ENCODE measurements at places on chromosomes 2 and 18. TPM values are rescaled to one million over a fixed set of nuclear protein-coding genes. Genes with fewer than 3 reads are reported as not detected.

DNA sequence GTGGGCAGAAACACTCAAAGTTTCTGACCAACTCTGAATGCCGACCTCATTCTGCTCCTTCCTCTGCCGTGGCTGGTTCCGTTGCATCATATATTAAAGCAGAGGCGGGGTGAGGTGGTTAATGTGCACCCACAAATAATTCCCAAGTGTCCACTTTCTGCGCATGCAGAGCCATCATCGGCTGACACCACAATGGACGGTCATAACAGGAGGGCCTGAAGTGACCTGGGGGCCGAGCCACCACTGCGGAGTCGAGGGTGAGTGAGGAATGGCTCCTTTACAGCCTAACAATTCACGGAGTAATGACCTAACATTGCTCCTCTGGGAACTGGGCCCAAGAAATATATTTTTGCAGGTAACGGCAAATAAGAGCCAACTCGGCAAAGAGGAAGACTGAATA, 32.9 kb upstream of the GLI2 start:
- no peak for DNase-seq

- DNase-seq: peak; percentile 91
These were observed at the start of gene SMARCAL1 for GRCh38 chr2:216412022-216412999. Gene SMARCAL1 (plus strand): TSS chr2:216412484. CDS start chr2:216414705, 2,221 bp downstream.

- DNase-seq: no peak
These were observed 97.1 kb downstream of the MAPK4 start for GRCh38 chr18:50656841-50657470.

Gene NGEF
- total RNA-seq: 6.1 TPM

Gene PRSS56
- not detected for total RNA-seq

DNA sequence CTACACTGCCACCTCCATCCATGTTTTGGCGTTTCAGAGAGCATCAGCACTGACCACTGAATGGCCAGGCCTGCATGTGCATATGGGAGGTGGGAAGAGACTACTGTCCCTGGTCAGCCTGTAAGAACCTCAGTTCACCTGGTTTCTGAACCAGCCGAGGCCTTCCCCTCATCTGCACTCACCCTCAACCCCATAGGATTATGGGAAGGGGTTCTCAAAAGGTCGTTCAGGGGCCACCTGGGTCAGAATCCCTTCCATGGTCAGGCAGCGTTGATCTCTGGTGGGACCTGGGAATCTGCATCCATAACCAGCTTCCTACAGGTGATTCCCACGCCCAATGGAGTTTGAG, 36.7 kb downstream of the TET3 start:
- no peak for DNase-seq

Gene FAM228A
- total RNA-seq: not detected

DNA sequence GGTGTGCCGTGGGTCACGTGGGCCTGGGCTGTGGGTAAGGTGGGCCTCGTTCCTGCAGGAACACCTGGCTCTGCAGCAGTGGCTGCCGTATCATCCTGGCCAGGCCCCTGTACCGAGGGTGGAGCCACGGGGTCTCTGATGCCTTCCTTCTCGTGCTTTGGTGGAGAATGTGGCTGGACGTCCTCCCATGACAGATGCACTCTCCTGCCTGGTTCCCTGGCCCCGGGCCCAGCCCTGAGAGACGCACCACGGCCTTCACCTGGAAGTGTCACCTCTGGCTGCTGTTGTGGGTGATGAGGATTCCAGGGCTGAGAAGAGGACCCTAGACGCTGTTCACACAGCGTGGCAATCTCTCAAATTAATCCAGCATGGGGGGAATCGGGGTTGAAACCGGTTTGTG, 49.5 kb downstream of the NFATC1 start:
- no peak for DNase-seq

Gene REG1B
- not detected for total RNA-seq

DNA sequence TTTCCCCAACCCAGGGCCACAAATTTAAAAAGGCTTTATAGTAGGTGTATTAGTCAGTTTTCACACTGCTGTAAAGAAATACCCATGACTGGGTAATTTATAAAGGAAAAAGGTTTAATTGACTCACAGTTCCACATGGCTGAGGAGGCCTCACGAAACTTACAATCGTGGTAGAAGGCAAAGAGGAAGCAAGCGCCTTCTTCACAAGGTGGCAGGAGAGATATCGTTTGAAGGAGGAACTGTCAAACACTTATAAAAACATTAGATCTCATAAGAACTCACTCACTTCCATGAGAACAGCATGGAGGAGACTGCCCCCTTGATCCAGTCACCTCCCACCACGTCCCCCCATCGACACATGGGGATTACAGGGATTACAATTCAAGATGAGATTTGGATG, 70.4 kb downstream of the FECH start:
- no peak for DNase-seq

- DNase-seq: no peak
These were observed 216.4 kb upstream of the OSR1 start for GRCh38 chr2:19574778-19575260.

DNA sequence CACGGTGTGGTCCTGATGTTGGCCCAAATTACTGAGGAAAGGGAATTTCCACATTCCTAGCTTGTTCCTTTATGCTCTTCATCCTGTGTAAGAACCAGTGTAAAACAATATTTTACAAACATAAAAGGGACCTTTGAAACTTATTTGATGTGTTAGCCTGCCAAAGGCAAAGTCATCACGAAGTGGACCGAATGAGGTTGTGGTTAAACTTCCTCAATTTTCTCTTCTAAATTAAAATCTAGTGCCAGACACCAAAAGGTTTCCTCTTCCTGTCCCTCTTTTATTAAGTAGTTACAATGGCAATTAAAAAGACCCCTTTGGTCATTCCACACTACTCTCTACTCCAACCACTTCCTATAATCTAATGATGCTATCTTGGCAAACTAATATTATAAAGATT, 279.8 kb downstream of the AFF3 start:
- no peak for DNase-seq

GRCh38 chr2:102032368-102033030, 40.7 kb downstream of the IL1R2 start:
- DNase-seq: no peak

Gene CABYR
- total RNA-seq: 0.90 TPM

- no peak for DNase-seq
These were observed 409.8 kb downstream of the PLCL1 start for GRCh38 chr2:198214114-198214596.

GRCh38 chr2:41329040-41329439, 718.8 kb upstream of the PKDCC start:
- DNase-seq: no peak

GRCh38 chr2:54099829-54100585, 15.4 kb upstream of the ACYP2 start:
- no peak for DNase-seq

Gene ACMSD
- not detected for total RNA-seq

GRCh38 chr2:45706033-45706432, 54.6 kb downstream of the PRKCE start:
- DNase-seq: no peak

Gene RAB17
- 2.4 TPM for total RNA-seq

- DNase-seq: no peak
These were observed 126.8 kb downstream of the GLI2 start for GRCh38 chr2:120862201-120863060.

GRCh38 chr2:38788306-38788705, 10.3 kb downstream of the GEMIN6 start:
- no peak for DNase-seq

Gene DCC
- total RNA-seq: not detected

Gene LIMS3
- not detected for total RNA-seq

GRCh38 chr2:8885449-8886201, 48.2 kb upstream of the KIDINS220 start:
- DNase-seq: peak; percentile 29

GRCh38 chr2:110837446-110838409, 105.4 kb downstream of the ACOXL start:
- no peak for DNase-seq

Gene SCG2
- 0.13 TPM for total RNA-seq

DNA sequence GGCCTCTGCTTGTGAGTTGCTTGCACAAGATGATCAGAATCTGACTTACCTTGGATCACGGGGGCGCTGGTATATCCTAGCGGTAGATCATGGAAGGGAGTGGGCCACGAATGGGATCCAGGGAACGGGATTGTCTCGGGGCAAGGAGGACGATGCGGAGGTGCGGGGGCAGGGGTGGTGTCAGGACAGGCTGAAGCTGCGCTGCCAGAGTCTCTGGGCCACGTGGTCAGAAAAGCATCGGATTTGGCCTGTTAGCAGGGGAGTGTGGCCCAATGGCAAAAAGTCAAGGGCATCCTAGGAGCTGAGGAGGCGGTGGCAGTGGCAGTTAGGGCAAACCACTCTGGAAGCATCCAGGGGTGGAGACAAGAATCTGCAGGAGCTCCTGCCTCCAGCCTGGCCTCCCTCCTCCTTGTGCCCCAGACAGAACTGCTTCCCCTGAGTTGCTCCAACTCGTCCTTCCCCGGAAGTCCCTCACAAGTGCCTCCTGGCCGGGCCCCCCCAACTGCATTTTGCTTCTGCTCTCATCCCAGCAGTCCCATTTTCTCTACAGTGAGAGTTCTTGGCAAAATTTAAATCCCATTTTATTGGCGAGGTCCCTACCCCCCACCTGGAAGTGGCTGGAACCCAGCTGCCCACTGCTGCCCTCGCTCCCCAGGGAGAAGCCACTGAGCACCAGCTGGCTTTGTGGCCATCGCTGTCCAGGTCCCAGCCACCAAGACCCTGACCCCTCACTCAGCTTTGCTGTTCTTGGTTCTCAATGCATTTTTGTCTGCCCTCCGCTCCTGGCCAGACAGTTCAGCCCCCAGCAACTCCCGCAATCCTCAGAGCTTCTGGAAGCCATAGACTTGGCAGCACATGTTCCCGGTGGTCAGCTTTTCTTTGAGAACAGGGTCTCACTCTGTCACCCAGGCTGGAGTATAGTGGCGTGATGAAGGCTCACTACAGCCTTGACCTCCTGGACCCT, 5.6 kb upstream of the CCDC74B start:
- no peak for DNase-seq

- no peak for DNase-seq
These were observed 34.2 kb downstream of the MRPS9 start for GRCh38 chr2:105072039-105072438.

Gene PIGN
- total RNA-seq: 64.1 TPM

Gene MYO1B
- 247 TPM for total RNA-seq

DNA sequence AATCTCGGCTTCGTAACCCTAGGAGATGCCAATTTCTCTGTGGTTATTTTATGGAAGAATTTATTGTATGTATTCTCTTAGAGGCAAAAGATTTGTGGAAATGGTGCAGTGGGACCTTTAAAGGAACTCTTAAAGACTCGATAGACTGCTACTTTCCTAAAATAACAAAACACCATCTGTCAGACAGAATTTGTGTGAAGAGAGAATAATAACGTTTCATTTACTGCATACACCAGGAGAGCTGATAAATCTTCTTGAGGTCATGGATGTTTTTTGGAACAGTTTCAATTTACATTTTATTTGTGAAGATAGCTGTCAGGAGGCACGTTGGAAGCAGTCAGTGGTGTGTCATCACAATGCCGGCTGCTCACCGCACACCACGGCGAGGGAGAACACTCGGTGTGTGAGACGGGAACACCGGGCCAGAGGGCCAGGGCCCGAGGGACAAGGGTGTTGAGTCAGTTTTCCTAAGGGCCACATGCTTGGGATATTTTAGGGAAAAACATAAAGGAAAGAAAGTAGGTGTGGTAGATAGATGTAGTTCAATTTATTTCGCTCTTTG, 1681.0 kb upstream of the DDX18 start:
- DNase-seq: no peak

DNA sequence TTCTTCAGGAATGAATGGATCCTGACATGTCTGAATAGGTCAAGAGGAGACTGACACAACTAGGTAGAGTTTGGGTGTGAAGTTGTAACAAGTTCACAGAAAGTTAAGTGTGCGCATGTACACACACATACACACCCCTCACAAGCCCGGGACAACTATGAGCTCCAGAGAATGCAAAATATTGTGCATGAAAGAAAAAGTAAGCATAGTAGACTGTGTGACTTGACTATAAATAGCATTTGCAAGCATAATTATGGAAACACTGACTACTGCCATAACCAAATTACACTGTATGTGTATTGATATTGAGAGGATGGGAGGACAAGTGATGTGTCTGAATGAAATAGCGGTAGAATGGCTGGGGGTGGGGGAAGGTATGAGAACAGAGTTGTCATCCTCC, 157.1 kb upstream of the NCK2 start:
- DNase-seq: no peak

DNA sequence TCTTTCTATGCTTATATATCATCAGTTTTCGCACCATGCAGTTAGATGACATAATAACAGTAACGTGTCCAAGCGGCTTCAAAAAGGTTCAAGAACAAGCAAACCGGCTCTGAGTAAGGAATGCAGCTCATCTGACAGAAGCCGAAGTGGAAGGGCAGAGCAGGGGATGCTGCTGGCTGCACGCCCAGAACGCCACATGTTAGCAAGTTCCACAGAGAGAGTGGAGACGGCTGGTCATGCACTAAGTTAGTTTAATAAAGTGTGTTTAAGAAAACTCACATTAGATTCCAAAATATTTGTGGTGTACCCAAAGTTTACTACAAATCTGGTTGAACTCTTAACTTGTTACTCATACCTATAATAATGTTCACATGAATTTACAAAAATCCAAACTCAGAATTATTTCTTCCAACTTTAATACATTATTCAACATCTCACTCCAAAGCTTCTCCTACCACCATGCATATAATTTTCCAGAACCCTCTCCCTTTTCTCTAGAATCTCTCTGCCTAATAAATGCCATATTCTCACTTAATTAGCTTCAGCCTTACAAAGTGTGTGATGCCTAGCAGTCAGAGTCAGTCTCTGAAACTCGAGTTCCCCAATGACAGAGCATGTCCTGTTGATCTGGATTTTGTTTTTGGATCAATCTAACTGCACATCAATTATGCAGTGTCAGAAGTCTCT, 170.0 kb downstream of the DNAH7 start:
- peak; percentile 81 for DNase-seq

GRCh38 chr2:216727346-216728122, 32.2 kb upstream of the IGFBP5 start:
- peak; percentile 38 for DNase-seq

DNA sequence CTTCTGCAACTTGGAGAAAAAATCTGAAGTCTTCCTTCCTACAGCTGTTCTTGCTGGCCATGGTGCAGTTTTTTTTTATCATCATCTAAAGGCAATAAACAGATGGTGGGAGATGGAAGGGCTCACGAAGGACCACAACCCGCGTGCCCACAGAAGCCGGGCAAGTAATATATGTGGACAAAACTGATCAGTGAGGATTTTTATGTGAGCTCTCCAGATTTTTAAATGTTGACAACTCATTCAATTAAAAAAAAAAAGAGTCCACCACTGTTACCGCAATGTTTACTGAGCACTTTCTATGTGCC, 55.9 kb upstream of the CREB1 start:
- no peak for DNase-seq

- DNase-seq: peak; percentile 10
These were observed 334.5 kb downstream of the SMAD2 start for GRCh38 chr18:47595831-47596501.

GRCh38 chr2:33812707-33813106, 213.6 kb upstream of the FAM98A start:
- no peak for DNase-seq

GRCh38 chr2:239979243-239980023, 45.7 kb downstream of the NDUFA10 start:
- DNase-seq: no peak

DNA sequence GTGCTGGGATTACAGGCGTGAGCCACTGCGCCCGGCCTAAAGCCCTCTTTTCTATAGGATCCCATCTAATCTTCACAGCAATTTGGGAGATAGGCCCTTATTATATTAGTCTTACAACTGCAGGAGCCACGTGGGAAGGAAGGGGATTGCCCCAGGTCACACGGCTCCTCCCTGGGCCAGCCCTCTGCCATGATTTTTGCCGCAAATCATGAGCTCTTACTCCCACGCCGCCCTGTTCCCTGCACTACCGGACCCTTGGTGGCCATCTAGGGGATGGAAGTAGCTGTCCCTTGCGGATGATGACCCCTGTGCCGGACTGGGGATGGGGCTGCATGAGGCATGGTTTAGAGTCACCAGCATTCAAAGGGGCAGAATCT, 28.4 kb upstream of the PTMA start:
- peak; percentile 26 for DNase-seq
